Bone marrow (tissue), 2 donors: ENCODE measurements at places on chromosomes 11 and 22.

DNA sequence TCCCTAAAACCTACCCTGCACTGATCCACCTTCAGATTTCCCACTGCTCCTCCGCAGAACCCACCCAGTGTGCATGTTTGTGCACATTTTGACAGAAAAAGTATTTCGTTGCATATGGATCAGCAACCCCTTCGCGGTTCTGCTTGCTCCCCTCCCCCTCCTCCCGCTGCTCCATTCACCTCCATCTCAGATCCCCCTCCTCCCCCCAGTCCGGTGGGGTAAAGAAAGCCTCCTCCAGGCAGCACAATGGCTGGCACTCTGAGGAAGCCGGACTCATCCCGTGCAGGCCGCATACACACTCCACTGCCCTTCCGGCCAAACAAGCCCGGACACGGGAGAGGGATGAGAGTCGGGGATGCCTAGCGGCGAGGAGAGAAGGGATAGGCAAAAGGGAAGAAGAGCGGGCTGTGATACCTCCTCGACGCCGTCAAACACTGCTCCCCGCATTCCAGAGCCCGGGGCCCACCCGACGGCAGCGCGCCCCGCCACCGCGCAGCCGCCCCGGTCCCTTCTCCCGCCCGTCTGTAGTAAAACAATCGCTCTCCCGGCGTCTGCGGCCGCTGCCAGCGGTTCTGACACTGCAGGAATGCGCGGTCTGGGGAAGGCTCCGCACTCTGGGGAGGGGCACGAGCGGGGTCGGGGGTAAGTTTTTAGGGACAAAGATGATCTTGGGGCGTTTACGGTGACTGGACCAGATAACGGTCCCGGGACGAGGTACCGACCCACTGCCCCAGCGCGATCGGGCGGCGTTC lies 915 bp downstream of the FEZ1 start:
- DNase-seq = peak; percentile 21

DNA sequence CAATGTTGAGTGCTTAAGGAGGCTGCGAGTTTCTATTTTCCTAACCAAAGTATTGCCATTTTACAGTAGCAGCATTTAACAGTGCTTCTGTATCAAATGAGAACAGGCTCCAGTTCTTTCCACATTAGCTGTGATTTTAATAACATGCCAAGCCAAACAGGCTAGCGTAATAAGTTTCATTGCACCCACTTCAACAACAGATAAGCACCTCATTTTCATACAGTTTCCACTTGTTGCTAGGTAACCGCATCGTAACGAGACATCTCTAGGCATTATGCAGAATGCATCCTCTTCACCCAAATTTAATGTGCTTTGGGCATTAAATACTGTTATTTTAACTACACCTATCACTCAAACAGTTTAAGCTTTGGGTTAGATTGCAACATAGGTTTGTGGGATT lies 79.0 kb downstream of the CADM1 start:
- DNase-seq = no peak

DNA sequence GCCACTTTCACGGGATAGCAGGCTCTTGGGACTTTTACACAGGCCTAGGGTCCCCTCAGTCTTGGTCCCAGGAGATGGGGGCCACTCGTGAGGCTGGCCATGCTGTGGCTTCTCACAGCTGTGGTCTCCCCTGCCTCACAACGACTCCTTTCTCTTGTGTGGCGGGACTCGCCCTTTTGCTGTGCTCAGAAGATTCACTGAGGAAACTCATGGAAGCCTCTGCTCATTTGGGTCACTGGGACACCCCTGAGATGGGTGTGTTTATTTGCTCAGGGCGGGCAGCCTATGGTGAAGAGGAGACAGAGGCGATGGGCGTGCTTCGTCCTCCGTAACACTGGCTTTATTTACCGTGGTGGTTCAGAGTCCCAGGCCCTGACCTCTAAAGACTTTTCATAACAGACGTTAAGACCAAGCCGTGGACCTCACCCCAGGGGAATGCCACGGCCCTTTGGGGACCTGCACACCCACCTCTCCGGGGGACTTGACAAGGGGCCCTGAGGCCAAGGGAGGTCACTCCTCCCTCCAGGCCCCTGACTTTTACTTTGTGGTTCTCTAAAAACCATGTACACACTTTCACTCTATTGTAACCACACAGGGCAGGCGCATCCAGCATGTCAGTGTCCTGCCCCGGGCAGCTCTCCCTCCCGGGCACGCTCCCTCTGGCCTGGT lies 15.5 kb downstream of the TEF start:
- DNase-seq = no peak

GRCh38 chr11:128868841-128869671 lies 2.0 kb upstream of the KCNJ1 start:
- no peak for DNase-seq
